Omental fat pad (tissue), 4 donors: ENCODE measurements at places on chromosomes 16 and 17.

DNA sequence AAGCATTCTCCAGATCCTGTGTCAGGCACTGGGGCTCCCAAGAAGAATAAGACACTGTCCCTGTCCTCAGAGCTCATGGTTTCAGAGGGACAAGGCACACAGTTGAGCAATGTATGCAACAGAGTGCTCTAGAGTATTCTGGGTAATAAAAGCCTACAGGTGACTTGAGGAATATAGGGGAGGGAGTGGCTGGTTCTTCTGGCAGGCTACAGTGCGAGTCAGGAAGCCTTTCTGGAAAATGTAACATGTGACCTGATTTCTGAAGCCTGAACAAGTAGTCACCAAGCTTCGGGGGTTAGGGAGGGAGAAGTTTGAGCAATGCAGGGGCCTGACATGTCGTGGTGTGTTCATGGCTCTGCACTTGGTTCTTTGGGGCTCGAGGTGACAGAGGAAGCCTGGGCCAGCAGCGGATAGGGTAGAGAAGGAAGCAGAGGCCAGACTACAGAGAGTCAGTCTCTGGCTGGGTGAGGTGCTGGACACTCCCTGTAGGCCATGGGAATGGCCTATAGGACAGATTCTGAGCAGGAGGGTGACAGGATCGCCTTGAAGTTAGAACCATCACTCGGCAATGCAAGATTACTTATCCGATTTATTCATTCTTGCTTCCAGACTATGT, 16.0 kb upstream of the LRRC75A start:
- DNase-seq = no peak

- no peak for DNase-seq
Measured at GRCh38 chr16:56510544-56510943, 9.3 kb downstream of the BBS2 start.

GRCh38 chr17:74452841-74453661, 13.4 kb upstream of the CD300A start:
- no peak for DNase-seq

DNA sequence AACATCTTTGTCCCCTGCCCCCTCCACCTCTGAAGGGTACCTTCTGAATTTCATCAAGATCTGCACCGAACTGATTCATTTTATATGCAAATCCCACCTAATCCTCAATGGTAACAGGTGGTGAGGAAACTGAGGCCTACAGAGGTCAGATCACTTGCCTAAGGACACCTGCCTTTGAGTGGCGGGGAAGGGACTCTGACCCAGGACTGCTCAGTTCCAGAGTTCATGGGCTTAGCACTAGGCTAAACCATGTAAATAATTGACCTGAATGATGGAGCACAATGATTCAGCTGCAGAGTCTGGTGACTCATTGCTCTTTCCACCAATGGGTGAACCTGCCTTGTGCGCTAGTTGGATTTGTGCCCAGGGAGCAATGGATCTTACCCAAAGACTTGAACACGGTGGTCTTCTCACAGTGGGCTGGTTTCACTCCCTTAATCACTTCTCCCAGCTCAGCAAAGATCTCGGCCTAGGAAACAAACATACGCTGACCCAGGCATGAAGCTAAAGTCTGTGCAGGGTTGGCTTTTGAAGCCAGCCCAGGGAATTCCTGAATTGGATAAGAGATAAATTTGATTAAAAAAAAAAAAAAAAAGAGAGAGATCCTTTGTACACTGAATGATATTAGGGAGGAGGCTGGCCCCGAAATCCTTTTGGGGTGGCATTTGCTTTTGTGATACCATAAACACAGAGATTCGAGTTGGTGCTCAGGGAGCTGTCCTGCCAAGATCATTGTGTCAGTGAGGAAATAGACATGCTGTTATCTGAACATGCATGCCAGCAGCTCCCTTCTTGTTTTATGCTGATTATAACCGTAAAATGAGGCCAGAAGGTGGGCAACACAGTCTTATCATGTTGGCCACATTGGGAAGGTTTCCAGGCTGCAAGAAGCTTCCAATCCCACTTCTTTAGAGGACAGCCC, 17.0 kb downstream of the CRYM start:
- no peak for DNase-seq

GRCh38 chr17:59001158-59001814, 105.4 kb downstream of the TRIM37 start:
- DNase-seq = no peak

GRCh38 chr16:78489631-78490030, 390.2 kb downstream of the WWOX start:
- DNase-seq = no peak

DNA sequence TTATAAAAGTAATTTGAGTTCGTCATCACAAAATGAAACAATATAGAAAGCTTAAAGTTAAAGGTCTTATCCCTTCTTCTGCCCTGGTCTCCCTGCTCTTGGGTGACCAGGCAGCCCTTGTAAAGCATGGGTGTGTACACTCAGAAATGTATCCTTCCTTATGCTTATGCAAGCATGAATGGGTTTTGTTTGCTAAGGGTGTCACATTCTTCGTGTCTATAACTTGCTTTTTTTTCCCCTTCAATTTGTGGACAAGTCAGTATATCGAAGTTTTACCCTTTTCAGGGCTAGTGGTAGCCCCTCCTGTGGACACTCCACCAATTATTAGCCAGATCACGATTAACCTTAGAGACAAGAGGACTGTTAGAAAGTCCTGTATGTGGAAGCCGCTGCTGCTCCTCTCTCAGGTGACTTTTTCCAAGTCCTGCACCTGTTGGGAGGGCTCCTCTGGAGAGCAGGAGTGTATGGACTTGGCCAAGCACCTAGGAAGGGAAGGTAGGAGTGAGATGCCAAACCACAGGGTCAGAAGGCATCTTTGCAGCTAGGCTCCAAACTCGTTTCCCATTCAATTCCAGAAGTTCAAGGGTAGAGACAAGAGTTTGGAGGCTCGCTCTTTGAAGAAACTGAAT, 50.9 kb downstream of the LDHD start:
- no peak for DNase-seq

- no peak for DNase-seq
Measured at GRCh38 chr17:74272731-74273201, 1.3 kb upstream of the DNAI2 start.

- no peak for DNase-seq
Measured at GRCh38 chr17:77872199-77872598, 86.3 kb upstream of the TNRC6C start.

GRCh38 chr16:17556276-17557052, 85.7 kb upstream of the XYLT1 start:
- DNase-seq = no peak

DNA sequence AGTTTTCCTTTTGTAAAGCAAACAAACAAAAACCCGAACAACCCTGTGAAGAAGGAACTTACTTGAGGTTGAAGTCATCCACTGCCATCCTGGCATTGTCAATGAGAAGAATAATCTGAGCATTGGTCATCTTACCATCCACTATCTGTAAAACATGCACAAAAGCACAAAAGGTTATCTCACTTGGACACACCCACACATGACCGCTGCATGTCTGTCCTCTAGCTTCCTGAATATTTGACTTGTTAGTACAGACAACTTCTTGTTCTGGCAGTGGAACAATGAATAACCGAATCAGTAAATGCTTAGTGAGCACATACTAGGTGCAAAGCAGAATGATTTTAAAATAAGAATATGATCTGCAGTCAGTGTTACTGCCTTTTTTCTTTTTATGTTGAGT, 6.1 kb downstream of the KRT23 start:
- DNase-seq = no peak

DNA sequence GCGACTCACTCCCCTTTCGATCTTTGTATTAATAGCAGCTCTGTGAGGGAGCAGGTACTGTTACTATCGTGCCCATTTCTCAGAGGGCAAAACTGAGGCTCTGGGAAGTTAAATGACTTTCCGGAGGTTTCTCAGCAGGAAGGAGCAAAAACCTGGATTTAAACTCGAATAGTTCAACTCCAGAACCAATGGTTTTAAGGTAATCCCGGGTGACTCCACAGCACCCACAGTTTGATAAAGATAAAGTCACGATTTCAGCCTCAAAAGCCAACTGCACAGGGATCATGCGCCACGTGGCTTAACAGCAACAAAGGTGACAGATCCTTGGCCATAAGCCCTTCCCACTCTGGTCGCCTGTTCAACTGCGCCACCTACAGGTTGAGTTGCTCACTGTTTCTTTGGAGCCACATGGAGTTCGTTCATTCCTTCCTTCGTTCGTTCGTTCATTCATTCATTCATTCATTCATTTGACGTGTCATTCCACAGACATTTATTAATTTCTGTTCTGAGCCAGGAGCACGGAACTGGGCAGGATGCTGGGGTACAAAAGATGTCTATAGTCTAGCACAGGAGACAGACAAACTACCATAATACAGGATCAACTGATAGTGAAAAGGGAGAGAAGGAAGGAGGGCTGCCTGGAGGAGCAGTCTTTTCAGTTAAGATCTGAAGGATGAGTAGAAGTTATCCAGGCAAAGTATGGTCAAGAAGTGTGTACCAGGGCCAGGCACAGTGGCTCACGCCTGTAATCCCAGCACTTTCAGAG, 134.8 kb downstream of the HS3ST2 start:
- peak; percentile 64 for DNase-seq

DNA sequence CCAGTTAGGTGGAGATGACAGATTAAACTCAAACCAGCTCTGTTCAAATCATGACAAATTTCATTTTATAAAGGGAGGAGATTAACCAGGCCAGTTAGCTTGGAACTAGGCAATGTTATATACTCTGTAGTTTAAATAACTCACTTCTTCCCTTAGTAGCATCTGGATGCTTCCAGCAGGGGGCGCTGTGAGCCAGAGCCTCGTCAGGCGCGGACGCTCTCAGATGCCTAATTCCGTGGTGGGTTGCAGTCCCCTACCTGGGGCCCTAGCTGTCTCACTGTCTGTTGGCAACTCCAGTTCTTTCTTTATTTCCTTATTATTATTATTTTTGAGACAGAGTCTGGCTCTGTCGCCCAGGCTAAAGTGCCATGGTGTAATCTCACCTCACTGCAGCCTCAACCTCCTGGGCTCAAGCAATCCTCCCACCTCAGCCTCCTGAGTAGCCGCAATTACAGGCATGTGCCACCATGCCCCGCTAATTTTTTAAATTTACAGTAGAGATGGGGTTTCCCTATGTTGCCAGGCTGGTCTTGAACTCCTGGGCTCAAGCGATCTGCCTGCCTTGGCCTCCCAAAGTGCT, 17.3 kb upstream of the WFDC1 start:
- peak; percentile 65 for DNase-seq

GRCh38 chr17:45090711-45091110, 29.6 kb downstream of the NMT1 start:
- DNase-seq = no peak

DNA sequence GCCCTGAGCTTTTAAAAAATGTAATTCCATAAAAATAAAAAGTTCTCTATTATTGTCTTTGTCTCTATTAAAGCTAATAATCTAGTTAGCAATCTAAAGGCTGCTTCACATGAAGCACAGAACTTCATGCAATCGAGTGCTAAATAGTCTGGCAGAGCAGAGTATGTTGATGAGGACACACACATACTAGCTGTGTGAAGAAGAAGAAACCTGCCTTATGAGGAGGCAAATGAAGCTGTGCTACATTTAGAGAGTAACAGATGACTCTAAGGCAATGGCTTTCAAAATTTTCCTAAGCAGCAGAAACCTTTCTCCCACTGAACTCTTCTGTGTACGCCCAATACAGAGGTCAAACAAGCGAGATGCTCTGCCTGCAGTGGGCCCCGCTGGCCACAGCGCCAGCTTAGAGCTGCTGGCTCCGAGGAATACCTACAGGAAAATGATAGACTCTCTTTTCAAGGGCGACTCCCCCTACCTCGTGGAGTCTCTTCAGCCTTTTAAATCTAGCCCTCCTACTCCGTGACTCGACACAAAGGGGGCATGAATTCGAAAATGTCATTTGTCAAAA, 39.2 kb downstream of the GNA13 start:
- no peak for DNase-seq

- no peak for DNase-seq
Measured at GRCh38 chr17:40431231-40431602, 12.0 kb upstream of the IGFBP4 start.

GRCh38 chr16:74320707-74321106, 24.1 kb downstream of the PSMD7 start:
- no peak for DNase-seq

GRCh38 chr16:89918453-89919347, at the start of gene MC1R:
MC1R (plus strand) TSS chr16:89918862; CDS start chr16:89919259, 397 bp downstream.
- no peak for DNase-seq

DNA sequence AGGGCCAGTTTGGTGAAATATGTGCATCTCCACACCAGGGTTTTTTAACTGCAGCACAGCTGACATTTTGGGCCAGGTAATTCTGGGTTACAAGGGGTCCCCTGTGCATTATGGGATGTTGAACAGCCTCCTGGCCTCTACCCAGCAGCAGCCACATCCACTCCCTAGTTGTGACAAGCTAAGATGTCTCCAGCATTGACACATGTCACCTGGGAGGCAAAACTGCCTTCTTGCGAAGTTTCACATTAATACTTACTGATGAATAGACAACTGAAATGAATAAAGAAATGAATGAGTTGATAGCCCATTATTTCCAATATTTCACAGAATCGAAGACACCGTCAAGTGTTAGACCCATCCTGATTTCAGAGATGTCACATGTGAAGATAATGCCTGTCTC, 383.7 kb downstream of the CPPED1 start:
- no peak for DNase-seq

DNA sequence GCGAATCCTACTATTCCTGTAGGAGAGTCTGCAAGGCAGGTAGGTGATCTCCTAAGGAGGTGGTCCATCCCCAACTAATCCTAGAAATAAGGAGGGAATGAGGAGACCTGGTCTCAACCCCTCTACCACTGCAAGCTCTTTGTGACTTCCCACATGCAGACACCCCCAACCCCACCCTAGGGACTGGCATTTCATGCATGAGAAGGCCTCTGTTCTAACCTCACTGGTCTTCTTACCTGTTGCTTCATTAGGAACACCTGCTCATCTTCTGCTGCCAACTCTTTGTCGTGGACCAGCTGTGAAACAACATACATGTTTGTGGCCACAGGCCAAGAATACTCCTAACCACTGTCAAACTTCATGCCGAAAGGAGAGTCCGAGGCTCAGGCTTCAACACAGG, 22.6 kb downstream of the DYNC1LI2 start:
- DNase-seq = no peak

DNA sequence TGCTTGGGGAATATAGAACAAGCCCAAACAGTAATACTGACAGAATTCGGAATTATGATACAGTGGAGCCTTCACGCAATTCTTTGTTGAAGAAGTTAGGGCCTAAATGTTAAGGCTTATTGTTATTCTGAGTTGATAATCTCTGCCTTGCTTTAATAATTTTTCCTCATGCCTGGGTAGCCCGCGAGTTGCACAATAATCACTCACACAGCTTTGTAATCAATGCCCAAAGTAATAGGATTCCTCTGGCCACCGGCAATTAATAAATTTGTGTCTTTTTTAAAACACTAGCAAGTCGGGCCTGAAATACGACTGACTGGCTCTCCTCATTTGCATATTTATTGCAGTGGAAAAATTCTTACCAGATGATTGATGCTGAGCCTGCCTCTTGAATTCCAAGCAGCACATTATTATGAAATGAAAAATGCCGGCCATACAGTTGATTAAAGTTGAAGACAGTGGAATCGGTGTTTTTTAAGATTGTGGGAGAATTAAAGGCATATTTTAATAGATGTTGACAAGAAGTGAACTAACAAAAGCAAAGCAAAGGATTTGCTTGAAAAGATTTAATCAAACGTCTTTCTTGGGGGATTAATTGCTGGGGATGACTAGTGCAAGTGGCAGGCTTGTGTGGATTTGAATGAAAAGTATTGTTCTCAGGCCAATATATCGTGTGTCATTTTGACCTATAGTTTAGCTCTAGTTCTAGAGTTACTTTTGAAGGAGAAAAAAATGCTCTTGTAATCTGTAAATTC, 30.2 kb downstream of the AATF start:
- DNase-seq = no peak

GRCh38 chr17:35740216-35740615, 8.8 kb downstream of the RASL10B start:
- DNase-seq = no peak
